Tongue (tissue), 3 donors: ENCODE measurements at places on chromosomes 6 and 20.

- DNase-seq: no peak
These were observed 2.5 kb upstream of the KHDRBS2 start for GRCh38 chr6:62288562-62288961.

DNA sequence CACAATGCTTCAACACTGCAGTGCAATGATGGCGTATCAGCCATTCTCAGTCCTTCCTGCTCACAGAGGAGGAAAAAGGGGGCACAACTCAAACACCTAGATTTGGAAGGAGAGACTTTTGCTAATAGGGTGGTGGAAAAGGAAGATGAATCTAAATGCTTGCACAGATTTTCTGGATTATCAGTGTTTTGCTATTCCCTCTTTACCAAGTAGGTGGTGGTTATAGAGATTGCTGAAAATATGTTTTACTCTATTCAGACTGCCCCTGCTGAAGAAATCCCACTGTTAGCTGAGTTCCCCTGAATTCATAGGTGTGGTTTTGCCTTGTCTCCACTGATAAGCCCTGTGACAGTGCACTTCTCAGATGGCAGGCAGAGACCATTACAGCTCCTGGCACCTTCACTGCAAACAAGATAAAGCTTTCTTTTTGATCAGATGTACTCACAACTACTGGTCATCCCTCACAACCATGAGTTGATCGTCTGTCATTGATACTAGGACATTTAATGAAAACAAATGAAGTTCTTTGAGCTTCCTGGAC is 311.4 kb downstream of the KIF16B start:
- no peak for DNase-seq

DNA sequence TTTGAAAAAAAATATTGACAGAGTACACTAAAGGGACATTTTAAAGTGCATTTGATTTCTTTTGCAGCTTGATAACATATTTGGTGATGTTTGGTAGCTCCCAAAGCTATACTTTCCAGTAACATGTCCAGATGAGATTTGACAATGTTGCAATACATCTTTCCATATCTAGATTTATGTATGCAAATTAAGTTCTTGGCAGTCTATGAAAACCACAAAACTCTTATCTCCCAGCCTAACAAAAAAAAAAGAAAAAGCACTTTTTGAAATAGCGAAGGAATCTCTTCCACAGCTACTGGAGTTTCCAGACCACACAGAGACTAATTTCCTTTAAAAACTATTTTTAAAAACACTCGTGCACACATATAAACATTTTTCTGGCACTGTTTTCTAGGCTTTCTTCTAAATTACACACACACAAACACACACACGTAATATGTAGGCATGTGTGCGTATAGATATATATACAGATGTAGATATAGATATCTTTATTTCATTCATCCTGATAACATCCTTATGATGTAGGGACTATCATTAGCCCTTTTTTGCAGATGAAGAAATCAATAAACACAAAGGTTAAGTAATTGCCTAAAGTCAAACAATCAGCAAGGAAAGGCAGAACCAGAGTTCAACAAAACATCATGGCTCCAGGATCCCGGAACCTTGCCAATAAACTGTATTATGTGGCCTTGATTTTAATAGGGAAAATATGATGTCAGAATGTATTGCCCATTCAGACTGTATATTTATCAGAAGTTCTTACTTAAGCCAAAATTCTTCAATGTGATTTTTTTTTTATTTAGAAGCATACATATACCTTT is 93.3 kb downstream of the ADGRB3 start:
- DNase-seq: no peak

- DNase-seq: no peak
These were observed 25.7 kb downstream of the EZR start for GRCh38 chr6:158793432-158793831.

DNA sequence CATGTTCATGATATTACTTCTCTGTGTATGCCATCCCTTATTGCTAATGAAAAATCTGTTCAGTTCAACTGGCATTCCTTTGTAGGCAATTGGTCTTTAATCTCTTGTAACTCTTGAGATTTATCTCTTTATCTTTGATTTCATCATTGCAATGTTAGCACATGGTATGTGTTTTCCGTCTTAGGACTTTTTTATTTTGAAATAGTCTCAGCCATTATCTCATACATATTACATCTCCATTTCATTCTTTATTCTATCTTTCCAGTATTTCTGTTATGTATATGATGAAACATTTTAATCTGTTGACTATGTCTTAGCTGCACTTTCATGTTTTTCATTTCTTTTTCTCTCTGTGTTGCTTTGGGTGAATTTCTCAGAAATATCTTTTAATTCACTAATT is 58.1 kb downstream of the VSTM2L start:
- no peak for DNase-seq

DNA sequence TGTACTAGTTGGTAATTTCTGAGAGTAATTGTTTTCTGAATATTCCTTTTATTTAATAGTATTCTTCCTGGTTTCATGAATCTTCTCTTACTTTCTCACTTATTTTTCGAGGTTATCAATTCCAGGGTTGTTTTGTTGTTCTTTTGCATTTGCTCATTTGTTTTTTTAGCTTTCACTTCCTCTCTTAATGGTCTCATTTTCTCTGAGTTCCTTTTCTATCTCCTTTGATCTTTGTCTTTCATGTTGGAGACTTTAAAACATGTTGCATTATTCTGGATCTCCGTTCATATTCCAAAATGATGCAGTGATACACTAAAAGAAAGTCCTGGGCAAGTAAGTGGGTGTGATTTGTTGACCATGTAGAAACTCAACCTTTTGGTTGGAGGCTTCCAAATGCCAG is 345.3 kb upstream of the SLC35B3 start:
- no peak for DNase-seq

- DNase-seq: no peak
These were observed 302.8 kb downstream of the BTBD9 start for GRCh38 chr6:38336922-38337321.

DNA sequence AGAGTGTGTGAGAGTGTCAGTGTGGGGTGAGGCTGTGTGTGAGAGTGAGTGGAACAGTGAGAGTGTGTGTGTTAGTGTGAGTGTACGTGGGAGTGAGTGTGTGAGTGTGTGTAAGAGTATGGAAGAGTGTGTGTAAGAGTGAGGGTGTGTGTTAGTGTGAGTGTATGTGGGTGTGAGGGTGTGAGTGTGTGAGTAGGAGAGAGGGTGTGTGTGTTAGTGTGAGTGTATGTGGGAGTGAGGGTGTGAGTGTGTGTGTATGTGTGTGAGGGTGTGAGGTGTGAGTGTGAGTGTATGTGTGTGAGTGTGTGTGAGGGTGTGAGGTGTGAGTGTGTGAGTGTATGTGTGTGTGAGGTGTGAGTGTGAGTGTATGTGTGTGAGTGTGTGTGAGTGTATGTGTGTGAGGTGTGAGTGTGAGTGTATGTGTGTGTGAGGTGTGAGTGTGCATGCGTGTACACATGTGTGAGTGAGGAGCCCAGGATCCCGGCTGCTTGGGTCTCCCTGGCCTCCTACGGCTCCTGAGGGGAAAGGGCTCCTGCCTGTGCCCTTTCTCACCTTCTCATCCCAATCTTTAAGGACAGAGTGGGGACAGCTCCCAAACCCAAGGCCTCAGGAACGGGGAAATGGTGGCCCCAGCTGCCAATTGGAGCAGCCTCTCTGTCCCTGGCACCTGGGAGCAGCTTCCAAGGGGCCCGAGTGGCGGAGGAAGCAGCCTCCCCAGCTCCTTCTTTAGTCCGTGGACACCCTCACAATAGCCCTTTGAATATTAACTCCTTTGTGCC is 100.2 kb downstream of the PSMB1 start:
- no peak for DNase-seq
